ENCODE measurements at places on chromosomes 13 and 19.

- no peak for DNase-seq
Measured at GRCh38 chr19:35549174-35549788, 3.9 kb downstream of the TMEM147 start.

GRCh38 chr19:38695832-38696728 is 48.2 kb downstream of the CAPN12 start:
- DNase-seq: no peak

GRCh38 chr19:14218620-14219330 is 12.8 kb upstream of the ADGRL1 start:
- DNase-seq: no peak

- DNase-seq: no peak
Measured at GRCh38 chr13:84574851-84575250, 692.6 kb upstream of the SLITRK1 start.

All from femur (tissue), 1 donor.